ENCODE measurements at places on chromosomes 3 and 15.
A peak's percentile ranks its signal among the peaks of the same experiment; 100 is the strongest.

GRCh38 chr15:85749261-85750151 lies 45.2 kb downstream of the KLHL25 start:
- peak; percentile 25 for DNase-seq

DNA sequence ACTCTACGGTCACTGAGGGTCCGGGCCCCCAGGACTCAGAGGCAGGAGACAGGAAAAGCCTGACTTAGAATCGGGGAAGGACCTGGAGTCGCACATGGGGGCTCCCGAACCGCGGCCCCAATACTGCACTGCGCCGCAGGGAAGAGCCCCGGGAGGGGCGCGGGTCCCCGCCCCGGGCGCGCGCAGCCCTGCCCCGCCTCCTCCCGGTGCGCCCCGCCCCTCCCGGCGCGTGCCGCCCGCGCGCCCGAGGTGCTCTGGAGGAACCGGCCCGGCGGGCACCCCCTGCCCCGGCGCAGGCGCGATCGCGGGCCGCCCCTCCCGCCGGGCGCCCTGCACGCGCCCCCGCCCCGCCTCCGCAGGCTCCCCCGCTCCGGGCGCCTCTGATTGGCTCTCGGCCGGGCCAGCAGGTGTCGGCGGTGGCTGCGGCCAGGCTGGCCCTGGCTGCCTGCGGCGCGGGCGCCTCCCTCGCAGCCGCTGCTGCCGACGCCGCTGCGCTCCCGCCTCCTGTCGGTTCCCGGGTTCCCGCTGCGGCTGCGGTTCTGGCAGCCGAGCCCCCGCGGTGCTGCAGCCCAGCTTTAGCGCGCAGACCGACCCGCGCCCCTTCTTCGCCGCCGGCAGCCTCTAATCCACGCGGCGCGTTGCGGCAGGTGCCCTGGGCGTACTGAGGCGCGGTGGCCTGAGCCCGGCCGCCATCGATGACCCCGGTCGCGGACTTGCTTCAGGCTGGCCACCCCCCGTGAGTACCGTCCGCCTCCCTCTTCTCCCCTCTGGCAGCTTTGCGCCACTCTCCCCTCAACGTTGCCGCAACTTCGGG lies at the start of gene MYRIP:
MYRIP (plus strand) TSS at position 429 of the 814 bp plus-strand sequence. CDS start 91,208 bp downstream, outside the sequence.
- peak; percentile 18 for DNase-seq

- peak; percentile 94 for DNase-seq
Observed at GRCh38 chr3:189685860-189686259, 54.7 kb downstream of the TP63 start.

DNA sequence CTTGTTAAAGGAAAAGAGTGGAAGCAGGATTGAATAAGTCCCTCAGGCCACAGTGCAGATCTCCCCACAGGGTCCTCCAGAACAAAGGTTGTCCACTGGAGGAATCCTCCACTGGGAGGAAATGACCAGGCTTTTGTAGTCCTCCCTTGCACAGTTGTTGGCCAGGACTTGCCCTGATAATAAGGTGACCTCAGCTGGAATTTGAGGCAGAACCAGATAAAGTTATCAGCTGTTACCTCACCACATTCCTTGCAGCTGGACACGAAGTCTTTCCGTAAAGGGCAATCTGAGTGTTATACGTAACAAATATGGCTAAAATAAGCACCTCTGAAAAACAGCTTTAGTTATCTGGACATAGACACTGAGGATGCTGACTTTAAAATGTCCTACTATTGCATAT lies 83.5 kb upstream of the NAALADL2 start:
- peak; percentile 15 for DNase-seq

All from fibroblast of skin of back (primary cell).